ENCODE measurements at places on chromosomes 7 and 10.

DNA sequence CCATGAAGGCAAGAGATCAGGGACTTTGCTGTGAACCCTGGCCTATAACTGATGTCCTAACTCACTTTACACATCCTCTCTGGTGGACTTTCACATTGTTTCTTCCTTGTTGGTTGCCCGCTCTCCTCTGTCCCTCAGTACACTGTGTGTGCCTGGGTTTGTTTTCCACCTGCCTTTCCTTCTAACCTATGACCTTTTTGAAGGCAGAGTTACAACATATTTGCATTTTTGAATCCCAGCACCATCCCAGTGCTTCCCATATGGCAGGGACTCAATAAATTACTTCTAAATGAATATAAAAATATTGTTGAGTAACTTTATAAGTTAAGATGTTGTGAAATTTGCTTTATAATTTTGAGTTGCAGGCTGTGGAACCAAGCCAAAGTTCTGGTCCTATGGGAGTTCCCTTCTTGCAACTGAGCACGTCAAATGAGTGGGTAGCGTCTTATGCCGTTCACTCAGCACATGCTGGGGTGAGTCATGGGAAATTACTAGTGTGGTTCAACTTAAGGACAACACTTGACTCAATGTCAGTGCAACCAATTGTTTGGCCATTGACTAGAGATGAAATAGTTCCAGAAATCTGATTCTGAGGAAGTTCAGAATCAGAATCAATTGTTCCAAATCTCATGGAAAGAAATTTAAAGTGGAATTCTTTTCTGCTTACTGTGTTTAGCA lies 250.9 kb downstream of the TWIST1 start:
- no peak for DNase-seq

- DNase-seq = no peak
Observed at GRCh38 chr7:17370901-17371585, 72.6 kb downstream of the AHR start.

- no peak for DNase-seq
Observed at GRCh38 chr7:116224492-116225098, 14.3 kb downstream of the TES start.

GRCh38 chr7:74290553-74290950 lies 1.3 kb downstream of the CLIP2 start:
- no peak for DNase-seq

- DNase-seq = no peak
Observed at GRCh38 chr7:16921644-16922257, 40.0 kb upstream of the AGR3 start.

DNA sequence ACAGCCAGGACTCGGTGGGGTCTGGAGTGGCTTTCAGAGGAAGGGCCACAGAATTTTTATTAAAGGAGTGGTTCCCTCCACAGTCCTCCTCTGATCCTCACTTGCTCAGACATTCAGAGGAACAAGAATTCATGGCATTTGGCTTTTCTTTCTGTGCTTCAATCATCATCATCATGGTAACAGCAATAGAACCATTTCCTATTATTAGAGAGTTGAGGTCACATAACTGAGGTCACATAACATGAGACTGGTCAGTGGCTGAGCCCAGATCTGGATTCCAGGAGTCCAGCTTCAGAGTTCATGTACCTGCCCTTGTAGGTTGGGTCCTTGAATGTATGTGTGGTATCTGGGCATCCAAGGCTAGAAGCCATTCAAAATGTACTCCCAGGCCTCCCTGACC lies 177.3 kb upstream of the GRB10 start:
- no peak for DNase-seq

DNA sequence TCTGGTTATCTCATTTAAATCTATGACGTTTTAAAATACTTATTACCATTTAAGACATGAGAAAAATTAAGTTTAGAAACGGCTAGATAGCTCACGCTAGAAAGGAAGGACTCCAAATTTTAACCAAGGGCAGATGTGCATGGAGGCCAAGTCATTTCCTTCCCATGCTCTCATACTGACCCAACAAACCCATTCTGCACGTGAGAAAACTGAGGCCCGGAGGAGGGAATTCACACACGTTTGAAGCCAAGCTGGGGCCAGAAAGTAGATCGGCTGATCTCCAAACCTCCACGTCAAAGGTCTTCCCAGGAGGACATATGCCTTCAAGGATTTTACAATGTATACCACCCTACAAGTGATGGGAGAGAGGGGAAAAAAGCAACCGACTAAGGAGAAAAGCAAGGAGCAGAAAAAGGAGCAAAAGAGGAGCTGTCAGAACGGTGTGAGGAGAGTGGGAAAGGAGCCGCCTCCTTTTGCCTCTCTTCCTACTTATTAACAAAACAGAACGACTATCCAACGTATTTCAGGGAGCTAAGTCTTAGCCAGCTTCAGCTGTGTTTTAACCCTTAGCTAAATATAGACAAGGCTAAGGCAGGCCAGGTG lies 645 bp upstream of the SIRT1 start:
- no peak for DNase-seq

DNA sequence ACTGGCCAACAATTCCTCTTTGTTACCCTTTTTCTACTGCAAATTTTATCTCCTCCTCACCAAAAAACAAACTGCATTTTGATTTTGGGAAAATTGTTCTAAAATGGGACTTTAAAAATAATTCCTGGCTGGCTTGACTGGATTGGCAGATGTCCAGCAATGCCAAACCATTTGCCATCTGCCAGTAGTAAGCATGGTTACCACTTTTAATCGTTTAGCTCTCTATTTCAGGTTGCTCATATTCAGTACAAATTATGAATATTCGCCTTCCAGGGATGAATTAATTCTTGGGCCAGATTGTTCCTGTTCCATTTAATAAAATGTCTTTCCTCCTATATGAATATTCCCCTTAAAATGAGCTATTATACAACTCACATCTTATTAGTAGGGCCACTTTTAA lies 35.7 kb downstream of the SMNDC1 start:
- DNase-seq = no peak

DNA sequence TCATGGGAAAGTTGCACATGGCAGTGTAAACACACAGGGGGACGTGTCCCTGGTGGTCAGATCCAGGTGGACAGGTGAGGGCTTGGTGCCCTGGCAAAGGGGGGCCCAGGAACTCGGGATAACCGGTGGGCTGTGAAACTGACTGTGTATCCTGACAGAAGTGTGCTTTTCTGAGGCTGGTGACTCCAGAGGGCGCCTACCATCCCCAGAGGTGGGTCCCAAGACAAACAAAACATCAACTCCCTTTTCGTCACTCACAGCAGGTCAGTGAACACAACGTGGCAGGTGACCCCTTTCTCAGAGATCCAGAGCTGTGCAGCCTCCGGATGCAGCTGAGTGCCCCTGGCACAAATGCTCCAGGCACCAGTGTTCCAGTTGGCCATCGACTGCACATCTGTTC lies 56.0 kb upstream of the DDC start:
- DNase-seq = no peak

GRCh38 chr10:57624856-57625592 lies 642.7 kb downstream of the IPMK start:
- no peak for DNase-seq

DNA sequence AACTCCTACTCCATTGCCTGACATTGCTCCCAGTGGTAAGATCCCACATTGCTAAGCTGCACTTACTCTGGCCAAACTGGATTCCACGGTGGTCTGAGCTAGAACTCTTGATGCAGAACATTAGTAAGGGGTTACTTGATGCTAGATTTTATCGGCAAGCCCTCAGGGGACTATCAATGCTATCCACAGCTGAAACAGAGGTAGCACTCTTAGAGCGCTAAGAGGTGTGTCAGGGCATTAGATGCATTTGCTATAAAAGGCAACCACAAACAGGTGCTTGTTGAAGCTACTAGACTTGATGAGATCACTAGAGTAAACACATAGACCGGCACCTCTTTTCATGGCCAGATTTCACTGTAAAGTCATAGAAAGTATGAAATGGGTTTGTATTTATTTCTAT lies 116.3 kb downstream of the MDFIC start:
- no peak for DNase-seq

DNA sequence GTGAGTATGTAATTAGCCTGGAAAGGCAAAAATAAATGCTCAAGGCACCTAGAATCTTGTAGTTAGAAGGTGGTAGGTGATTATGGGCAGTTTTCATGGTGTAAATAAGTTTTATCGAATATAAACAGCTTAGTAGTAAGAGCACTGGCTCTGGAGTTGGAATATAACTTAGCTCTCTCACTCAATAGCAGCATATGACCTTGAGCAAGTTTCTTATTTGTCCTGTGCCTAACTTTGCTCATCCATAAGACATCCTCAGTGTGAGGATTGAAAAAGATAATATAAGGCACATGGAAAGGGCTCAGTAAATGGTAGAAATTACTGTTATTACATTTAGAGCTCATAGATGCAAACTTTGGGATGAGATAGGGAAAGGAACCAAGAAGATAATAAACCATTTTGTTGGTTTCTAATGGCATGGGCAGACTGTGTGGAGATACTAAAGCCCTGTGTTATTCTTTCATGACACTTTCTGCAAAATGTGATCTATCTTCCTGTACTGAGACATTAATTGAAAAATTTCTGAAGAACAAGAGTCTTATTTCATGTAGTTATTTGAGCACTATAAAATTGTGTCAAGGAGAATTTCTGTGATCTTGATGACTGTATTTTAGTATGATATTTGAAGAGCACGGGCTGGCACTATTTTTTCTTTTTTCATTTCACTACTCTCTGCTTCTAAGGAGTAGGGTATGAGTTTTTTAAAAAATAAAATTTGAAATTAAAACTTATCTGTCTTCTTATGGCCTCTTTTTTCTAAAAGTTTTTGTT lies 3.1 kb downstream of the SLK start:
- DNase-seq = no peak

DNA sequence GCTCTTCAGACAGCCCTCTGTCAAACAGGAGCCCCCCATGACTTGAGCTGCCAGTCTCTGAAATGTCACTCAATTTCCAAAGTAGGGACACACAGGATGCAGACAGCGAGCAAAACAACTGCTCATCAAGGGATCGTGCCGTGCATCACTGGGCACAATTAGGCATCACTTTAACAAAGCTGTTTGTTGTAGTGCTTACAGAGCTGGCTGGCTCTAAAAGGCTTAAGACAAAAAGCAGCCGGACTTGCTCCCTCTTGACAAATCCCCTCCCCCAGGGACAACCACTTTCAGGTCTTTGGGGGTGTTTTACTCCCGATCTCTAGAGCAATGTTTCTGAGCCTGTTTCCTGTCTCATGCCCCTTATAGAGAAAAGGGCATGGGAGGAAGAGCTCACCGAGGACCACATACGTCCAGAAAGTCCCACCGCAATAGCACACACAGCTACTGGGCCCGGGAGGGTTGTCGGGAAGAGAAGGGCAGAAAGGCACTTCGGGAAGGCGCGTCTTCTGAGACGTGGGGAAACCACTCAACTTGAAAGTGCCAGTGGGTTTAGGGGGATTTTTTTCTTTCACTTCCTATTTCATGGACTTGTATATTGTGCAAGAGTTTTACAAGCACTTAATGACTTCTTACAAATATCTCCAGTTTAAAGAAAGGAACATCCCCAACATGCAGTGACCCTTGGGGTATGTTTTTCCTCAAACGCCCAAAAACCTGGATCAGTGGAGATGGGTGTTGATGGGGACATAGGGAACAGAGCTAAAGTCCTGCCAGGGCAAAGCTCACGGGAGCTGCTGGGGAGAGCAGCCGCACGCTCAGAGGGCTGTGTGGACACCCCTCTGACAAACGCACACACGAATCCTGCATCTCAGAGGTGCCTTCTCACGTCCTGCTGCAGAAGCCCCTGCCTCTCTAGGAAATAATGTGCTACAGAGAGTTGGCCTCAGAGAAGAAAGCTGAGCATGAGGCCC lies 27.1 kb downstream of the LRRC20 start:
- no peak for DNase-seq

GRCh38 chr7:157408258-157409101 lies 71.7 kb downstream of the DNAJB6 start:
- DNase-seq = no peak

GRCh38 chr7:43686991-43687390 lies 42.3 kb downstream of the COA1 start:
- DNase-seq = no peak

DNA sequence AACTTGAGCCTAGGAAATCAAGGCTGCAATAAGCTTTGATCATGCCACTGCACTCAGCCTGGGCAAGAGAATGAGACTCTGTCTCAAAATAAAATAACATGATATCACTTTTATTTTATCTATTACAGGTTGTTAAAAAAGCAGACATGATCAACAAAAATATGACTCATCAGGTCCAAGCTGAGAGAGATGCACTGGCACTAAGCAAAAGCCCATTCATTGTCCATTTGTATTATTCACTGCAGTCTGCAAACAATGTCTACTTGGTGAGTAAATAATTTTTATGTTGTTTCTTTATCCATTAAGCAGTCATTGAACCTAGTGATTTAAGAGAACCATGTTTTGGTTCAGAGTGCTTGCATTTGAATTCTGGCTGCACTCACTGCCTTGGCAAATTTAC lies 3.3 kb downstream of the MASTL start:
- DNase-seq = no peak

GRCh38 chr7:10940704-10941355 lies 32.8 kb upstream of the PHF14 start:
- DNase-seq = no peak

DNA sequence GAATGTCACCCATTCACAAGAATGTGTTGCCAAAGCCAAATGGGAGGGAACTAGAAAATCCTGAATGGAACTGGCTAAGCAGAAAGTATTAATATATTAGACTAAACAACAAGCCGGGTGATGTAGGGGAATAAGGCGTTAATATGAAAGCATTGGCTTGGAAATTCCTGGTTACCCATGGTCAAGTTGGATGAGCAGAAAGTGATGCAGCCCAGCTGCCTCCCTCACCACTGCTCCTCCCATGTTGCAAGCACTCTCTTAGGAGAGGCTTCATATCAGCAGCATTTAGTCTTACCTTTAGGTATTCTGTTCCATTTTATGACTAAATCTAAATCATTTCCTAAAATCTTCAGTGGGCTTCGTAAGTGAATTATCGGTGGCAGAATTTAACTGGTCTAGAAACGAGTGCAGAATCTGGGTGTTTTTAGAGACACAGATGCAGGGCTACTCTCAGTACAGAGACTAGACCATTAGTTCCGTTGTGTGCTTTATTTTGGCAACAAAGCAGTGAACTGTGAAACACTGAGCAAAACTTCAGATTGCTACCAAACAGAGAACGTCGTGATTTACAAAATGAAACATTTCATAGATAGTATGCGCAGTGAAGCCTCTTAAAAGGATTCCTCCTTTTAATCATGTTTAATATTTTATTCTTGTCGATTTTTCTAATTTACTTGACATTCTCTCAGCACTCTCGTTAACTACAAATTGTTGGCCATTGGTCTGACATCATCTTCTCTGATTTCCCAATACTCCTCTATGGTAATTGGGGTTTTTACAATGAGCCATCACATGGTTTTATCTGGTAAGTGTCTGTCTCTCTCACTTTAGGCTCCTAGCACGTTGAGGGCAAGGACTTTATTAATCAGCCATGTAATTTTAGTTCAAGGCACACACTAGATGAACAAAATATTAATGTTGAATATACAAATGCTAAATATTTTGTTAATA lies 22.0 kb upstream of the HGF start:
- no peak for DNase-seq

GRCh38 chr10:77226452-77226851 lies 411.2 kb downstream of the KCNMA1 start:
- DNase-seq = no peak

All from mesothelial cell of epicardium (in vitro differentiated cells).